RWPE2 (cell line): ENCODE measurements at places on chromosomes 2 and 18.

GRCh38 chr2:3563521-3563976 is 5.4 kb upstream of the RNASEH1 start:
- no peak for DNase-seq

DNA sequence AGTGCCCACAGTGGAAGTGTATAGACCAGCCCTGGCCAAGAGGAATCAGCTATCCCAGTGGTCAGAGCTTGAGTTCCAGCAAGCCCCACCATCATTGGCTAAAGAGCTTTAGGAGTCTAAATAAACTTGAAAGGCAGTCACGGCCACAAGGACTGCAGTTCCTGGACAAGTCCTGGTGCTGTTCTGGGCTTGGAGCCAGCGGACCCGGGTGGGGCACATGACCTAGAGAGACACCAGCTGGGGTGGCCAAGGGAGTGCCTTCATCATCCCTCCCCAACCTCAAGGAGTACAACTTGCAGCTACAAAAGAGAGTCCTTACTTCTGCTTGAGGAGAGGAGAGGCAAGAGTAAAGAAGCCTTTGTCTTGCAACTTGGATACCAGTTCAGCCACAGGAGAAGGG is 439.8 kb upstream of the TMEFF2 start:
- DNase-seq: no peak

DNA sequence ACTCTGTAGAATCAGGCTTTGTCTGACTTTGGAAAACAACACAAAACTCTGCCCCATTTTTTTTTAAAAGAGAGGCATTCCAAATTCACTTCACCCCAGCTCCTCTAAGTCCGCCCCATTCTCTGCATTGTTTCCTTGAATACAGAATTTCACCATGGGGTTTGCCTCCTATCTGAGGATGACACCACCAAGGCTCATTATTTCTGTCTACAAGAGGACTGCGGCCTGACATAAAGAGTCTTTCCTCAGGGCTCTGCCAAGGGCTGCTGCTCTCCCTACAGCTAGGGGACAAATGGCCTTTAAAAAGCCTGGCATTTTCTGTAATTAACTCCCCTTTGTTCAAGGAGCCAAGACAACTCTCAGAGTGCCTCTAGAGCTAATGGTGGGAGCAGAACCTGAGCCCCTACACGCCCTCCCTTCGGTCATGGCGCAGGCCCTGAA is 4.6 kb downstream of the CHST10 start:
- DNase-seq: no peak

DNA sequence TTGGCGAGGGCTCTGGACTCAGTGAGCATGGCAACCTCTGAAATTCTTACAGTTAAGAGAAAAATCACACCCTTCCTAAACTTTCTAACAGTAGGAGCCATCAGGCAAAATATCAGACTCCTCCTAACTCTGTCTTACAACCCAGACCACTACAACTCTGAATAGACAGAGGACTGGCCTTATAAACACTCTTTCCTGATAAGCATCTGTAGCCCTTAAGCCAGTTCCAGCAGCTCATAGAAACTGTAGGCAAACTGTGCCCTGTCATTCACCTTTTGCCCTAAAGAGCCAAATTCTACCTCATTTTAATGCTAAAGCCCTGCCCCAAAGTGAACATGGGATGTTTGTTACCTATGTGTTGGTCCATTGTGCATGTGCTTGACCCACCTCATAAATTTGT is 304.8 kb downstream of the ALK start:
- DNase-seq: no peak

DNA sequence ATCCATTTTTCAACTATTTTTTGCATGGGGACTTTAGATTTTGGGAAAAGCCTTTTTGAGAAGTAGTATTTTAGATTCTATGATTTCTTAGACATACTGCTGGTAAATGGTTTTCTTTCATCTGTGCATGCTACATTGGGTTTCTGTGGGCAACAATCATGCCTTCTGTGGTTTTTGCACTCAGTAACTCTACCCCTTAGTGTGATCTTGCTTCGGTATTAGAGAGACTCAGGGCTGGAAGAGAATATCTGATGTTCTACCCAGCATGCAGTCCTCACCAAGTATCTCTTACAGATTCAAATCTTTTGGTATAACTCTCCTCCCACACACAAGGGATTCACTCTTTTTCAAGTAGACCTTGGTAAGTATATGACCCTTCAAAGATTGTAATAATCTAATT is 183.0 kb downstream of the PMAIP1 start:
- no peak for DNase-seq

DNA sequence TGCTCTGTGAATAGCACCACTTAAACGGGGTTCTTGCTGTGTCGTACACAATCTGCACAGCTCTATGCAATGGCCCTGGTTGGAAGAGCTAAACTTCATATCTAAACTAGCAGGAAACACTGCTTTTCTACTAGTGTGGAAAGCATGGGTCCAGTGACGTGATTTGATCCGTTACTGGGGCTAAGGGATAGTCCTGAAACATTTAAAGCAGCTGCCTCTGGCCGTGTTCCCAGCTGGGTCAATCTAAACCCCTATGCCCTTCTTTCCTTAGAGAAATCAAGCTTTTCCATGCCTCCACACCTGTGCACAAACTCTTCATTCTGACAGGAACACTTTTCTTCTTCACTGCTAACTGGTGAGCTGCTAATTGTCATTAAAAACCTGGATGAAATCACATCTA is 5.4 kb upstream of the IGFBP5 start:
- DNase-seq: no peak

DNA sequence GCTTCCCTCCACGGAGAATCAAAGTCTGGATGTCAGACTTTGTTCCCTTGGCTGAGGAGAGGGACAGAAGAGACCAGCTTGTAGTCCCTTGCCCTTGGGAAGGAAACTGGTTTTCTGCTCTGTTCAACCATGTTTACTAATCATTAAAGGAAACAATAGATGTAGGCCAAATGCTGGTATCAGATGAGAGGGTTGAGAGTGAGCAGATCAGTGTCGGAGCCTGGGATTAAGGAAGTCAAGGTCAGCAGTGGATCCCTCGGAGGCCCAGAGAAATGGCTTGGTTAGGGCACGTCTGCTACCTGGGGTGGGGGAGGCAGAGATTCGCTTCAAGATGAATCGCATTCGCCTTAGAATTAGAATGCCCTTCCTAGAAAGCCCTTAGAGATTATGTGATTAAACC is 109.1 kb downstream of the MYCN start:
- no peak for DNase-seq

DNA sequence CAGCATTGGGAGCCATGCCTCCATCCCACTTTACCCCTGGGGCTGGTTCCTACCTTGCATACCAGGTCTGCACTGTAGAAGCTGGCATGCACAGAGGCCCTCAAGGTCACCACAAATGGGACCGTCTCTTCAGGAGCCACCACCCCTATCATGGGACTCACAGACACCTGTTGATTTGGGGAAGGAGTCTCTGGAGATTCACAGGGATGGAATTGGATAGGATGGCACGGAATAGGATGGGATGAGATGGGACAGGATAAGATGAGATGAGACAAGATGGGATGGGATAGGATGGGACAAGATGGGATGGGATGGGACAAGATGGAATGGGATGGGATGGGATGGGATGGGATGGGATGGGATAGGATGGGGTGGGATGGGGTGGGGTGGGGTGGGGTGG is 16.1 kb upstream of the CRYBA2 start:
- no peak for DNase-seq

GRCh38 chr2:238502956-238503791 is 76.4 kb downstream of the ASB1 start:
- no peak for DNase-seq

- DNase-seq: no peak
Measured at GRCh38 chr18:7122376-7122775, 4.8 kb upstream of the LAMA1 start.

DNA sequence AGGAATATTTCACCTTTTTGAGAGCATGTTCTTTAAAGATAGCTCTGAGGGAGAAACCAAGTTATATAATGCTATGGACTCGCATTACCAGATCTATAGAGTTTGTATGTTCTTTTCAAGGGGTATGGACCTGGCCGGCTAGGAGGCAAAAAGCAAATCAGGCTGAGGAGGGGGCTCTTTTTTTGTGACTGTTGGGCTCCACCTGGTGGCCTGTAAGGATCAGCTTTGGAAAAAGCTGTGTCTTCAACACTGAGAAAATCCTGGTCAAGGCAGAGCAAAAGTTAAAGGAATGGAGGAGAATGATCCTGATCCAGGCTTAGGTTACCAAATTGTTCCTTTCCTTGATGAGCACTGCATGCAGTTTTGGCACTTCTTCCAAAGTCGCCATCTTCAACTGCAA is 180.5 kb downstream of the DIS3L2 start:
- no peak for DNase-seq

GRCh38 chr2:2707206-2707991 is 376.3 kb upstream of the MYT1L start:
- DNase-seq: no peak

DNA sequence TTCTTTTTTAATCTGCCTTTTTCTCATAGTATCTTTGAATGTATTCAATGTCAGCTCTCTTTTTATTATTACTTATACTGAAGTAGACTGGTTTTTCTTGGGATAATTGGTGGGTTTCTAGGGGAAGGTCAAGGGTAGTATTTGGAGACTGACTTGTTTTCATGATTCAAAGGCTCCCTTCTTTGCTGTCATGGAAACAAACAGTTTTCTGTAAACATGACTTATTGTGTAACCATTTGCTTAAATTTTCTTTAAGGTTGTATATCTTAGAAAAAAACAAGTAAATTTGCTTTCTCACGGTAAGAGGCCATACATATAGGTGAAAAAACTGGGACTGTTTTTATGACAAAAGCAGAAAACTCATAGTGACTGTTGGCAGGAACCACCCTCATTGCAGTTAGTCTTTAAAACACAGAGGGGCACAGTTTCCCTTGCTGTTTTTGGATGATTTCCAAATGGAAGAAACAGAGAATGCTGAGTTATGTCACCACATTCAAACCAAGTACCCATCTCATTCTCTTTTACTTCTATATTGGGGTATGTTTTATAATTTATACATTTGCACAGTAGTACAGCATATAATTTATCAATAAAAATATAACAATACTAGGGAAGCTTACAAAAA is 5.8 kb upstream of the RDH14 start:
- DNase-seq: no peak

DNA sequence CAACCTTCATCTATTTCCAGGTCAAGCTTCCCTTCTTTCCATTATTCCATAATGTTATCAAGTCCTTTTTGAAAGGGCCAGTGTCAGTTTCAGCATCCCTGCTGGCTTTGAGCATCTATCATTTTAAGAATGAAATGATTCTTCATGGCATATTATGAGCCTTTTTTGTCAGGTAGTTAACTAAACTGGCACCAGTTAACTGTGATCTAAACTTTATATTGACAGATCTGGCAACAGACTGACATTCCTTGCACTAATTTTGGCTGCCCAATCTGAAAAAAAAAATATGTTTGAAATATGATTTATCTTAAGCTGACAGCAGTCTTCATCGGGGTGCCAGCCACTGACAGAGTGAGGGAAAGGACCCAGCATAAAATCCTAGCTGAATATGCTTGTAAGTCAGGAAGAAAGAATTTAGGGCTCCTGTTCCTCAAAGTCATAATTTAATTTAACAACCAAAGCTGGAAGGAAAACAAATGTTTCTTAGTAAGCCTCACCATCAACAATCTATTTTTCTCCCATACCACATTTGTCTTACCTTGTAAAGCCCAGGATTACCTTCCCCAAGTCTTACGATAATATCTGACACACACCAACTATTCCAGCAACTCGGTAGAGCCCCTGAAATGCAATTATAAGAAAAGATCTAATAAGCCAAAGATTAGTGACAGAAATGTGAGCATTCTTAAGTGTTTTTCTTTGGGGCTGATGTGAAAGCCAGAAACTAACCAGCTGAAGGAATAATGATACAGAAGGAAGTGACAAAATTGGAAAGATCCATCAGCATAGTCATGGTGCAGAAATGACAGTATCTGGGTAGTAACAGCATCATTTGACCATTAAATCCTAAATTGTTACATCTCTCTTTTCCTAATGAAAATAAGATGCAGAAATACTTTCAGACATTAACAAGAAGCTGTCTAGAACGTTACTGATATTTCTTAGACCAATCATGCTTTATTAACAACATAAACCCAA is 228.1 kb downstream of the RBM43 start:
- DNase-seq: no peak

- no peak for DNase-seq
Measured at GRCh38 chr2:180848393-180848792, 132.0 kb upstream of the UBE2E3 start.

- DNase-seq: no peak
Measured at GRCh38 chr2:1642066-1642861, 102.1 kb downstream of the PXDN start.

DNA sequence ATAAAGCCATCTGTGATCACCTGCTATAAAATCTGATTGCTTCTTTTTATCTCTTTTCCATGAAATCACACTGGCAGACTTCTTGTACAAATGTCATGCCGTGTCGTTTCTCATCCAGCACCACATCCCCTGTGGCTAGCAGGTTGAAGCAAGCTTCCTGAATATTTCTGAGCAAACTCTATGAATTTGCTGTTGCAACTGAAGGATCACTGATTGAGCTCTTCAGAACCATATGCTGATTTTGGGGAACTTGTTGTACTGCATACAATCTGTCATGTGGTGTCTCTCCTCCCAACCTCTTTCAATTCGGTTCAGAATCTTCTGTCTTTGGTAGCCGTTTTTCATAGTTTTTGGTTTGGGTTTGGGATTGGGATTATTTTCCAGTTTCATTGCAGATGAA is 57.7 kb upstream of the RBMS1 start:
- no peak for DNase-seq

- DNase-seq: no peak
Measured at GRCh38 chr2:200252265-200253067, 54.0 kb upstream of the SPATS2L start.

DNA sequence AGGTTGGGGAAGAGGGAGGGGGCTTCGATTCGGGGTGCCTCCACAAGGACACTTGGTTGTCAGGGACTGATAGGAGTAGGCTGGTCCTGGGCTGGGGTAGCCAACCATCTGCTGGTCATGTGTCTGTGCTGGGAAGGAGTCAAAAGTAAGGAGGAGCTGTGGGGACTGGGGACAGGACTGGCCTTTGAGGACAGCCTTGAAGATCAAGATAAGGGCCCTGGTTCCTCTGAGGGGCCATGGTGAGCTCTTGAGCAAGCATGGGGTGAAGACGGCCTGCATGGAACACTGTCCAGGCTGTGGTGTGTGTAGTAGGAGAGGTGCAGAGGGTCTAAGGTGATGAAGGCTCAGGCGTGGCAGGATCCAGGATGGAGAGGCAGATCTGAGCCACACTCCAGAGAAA is 1.7 kb downstream of the CYP27A1 start:
- no peak for DNase-seq

- no peak for DNase-seq
Measured at GRCh38 chr2:231568098-231568784, 24.4 kb upstream of the TEX44 start.

DNA sequence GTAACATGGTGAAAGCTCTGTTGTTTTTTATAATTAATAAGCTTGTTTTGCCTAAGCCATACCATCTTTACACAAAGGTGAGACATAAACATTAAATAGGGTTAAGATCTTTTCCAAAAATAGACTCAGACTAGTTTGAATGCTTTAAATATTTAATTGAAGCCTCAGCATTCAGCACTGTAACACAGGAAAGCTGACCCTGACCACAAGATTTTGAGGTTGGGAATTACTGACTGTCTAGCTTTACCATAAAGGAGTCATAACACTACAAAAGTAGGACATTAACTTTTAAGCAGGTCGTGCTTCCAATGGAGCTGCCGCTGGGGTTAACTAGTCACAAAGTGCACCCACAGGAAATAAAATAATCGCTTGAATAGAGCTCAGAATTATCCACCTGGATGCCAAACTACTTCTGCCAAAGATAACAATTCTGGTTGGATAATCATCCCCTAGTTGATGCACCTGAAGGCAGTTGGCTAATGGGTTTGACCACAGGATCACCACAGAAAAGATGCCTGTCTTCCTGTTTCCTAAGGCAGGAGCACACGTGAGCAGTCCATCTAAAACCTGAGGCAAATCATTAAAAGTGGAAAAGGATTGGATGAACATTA is 106.2 kb downstream of the COBLL1 start:
- no peak for DNase-seq
